NCI-H2107 (cell line): ENCODE measurements at places on chromosomes 1 and 21.

GRCh38 chr21:44428281-44428960 is 26.9 kb upstream of the LRRC3 start:
- no peak for DNase-seq

DNA sequence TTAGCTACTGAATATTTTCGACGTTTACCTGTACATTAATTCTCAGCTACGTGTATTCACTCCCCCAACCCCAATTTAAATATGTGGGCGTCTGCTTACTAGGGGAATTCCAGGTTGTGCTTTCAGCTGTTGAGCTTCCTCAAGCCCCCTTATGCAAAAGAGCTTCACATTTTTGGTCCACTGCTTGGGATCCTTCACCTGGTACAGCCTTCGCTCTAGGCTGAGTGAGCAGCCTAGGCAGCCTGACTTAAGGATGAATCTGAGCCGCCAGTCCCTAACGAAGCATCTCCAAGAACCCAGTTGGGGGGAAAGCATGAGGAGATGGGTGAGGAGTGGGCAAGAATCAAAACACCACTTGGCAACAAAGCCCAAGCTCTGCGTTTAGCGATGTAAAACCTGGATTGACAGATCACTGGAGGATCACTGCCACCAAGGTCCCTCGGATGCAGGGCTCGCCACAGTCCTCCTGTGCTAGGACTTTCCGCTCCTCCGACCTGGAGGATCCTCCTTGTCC is 674 bp downstream of the BCL10 start:
- no peak for DNase-seq

DNA sequence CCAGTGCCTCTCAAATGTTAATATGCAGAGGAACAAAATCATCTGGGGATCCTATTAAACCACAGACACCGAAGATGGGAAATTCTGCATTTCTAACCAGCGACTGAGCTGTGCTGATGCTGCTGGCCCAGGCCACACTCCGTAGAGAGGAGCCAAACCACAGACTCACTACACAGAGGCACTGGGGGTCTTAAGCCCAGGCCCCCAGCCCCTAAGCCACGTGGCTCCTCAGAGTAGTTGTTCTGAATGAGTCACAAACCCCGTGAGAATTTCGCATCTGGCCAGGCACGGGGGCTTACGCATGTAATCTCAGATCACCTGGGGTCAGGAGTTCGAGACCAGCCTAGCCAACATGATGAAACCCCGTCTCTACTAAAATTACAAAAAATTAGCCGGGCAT is 2.8 kb upstream of the CELA2A start:
- DNase-seq = no peak

DNA sequence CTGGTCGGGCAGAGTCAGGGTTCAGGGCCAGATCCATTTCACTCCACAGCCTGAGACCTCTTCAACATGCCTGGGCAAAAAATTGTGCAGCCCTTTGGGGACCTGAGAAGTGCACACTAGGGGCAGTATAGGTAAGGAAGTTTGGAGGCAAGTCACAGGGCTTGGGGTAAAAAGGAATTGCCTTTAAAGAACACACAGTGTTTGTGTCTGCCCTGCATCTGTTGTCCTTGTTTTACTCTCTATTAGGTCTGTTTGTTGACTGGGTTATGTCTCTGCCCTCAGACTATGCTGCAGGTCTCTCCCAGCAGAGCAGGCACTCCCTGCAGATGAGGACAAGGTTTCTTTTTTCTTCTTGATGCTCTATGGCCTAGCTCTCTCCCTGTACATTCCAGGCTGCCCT is 22.0 kb downstream of the LDLRAD2 start:
- no peak for DNase-seq

- DNase-seq = no peak
These were observed 57.7 kb downstream of the SPATA6 start for GRCh38 chr1:48414264-48414663.

DNA sequence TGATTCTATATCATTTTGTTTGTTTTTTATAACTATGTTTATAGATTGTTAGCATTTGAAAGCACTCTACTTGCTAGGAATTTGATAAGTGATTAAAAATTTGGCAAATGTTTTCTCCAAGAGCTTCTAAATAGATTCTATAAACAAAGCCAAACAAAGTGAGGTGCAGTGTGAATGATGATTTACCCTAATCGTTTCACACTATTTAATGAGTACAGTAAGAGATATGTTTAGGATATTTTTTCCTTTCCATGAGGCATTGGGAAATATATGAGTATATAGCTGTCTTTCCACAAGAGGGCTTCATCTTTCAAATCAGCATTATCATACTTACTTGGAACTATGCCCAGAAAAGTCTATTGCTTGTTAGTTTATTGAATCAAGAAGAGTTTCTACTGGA is 277.0 kb upstream of the BRINP3 start:
- peak; percentile 23 for DNase-seq

GRCh38 chr1:183881387-183882131 is 76.6 kb downstream of the RGL1 start:
- no peak for DNase-seq

- no peak for DNase-seq
These were observed 8.9 kb downstream of the CAMTA1 start for GRCh38 chr1:6794164-6794563.

- no peak for DNase-seq
These were observed 104.4 kb downstream of the OMA1 start for GRCh38 chr1:58442114-58442513.

DNA sequence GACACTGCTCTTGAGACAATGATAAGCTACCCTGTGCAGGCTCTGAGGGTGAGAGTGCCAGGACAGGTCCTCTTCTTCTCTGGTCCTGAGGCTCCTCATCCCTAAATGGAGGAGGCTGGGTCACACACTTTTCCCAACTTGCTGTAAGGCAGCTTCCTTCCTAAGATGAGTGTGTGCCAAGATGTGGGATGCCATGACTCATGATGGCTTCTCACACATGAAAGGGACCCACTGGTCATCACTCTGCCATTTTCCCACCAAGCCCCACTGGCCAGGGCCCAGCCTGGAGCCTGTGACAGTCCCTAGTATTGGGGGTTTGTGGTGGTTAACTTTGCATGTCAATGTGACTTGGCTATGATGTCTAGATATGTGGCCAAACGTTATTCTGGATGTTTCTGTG is 54.4 kb downstream of the CNIH3 start:
- no peak for DNase-seq

DNA sequence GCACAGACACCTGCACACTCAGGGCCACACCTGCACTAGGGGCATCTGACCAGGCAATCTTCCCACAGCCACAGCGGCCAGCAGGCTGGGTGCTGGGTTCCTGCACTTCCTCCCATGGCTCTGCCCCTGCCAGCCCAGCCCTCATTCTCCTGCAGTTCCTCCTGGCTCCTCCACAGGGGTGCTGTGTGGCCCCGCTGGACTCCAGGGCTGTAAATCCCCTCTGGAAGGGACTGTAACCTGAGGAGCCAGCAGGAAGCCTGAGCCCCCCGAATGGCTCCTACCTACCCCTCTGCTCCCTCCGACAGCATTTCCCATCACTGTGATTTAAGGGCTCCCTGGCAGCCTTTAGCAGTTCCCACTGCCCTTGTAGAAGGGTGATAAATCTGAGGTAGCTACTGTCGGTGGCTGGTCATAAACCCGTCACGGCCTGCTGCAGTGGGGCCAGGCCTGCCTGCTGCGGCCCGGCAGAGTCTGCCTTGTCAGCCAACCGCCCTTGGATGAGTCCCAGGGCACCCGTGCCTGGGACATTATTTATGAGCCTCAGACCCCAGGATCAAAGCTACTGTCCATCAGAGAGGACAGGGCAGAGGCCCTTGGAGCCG is 8.8 kb downstream of the UBL4B start:
- DNase-seq = no peak

DNA sequence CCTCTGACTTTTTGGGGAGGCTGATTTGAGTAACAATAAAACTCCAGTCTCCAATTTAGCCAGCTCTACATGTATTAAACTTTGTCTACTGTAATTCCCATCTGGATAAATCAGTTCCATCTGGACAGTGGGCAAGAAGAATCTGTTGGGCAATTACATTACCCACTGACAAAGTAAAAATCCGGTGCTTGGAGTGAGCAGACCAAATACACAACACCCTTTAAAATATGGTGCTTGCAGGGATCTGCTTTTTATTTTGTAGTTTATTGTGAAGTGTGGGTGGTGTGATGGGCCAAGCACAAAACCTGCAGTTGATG is 8.9 kb upstream of the CD55 start:
- no peak for DNase-seq

- no peak for DNase-seq
These were observed 5.9 kb downstream of the IGSF8 start for GRCh38 chr1:160092366-160093068.

- DNase-seq = no peak
These were observed 47.3 kb downstream of the SLC25A24 start for GRCh38 chr1:108152782-108153222.
